ENCODE measurements at places on chromosomes 6 and 20. TPM values are rescaled to one million over a fixed set of nuclear protein-coding genes. Genes with fewer than 3 reads are reported as not detected.

DNA sequence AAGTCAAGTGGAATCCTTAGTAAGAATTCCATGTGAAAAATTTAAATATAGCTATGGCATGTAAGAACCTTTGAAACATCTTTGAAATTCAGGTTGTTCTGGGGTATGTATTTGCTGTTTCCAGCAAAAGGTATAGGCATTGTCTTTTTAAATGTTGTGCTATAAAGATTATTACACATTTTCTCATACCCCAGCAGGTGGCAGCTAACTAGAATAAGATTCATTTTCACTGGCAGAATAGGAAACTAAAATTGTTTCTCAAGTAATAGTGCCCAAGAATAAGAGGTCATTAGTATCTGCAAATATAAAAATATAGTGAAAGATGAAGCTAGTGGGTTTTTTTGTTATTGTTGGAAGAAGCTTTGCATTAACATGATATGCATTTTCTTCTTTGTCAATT, 1.8 kb downstream of the GRIK2 start:
- DNase-seq = no peak

- DNase-seq = no peak
Observed at GRCh38 chr6:140480852-140481251, 1106.4 kb upstream of the CITED2 start.

DNA sequence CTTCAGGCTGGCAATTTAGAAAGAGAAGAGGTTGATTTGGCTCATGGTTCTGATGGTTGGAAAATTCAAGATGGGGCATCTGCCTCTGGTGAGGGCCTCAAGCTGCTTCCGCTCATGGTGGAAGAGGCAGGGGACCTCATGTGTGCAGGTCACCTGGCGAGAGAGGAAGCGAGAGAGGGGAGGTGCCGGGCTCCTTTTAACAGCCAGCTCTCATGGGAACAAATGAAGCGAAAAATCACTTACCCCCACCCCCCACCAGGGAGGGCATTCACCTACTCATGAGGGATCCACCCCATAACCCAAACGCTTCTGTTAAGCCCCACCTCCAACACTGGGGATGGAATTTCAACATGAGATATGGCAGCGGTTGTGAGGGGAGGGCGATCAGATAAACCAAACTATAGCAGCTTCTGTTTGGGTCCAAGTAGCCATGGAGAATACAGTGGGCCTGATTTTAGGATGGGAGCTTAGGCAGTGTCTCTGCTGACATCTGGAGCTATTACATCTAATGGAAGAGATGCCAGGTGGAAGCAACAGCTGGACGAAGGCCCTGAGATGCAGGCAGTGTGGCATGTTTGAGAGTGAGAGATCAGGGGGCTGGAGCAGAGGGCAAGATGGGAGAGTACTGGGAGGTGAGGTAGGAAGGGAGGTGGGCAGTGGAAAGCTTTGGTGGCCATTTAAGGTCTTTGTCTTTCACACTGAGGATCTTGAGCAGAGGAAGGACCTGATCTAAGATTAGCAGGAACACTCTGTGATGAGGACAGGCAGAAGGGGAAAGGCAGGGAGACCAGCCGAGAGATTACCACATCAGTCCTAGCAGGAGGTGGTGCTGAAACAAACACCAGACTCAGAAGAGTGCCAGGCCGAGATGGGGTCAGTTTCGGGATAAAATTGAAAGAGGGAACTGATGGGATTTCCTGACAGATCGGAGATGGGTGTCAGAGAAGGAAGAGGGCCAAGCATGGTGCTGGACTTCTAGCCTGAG, 161.8 kb downstream of the NFATC2 start:
- DNase-seq = no peak

DNA sequence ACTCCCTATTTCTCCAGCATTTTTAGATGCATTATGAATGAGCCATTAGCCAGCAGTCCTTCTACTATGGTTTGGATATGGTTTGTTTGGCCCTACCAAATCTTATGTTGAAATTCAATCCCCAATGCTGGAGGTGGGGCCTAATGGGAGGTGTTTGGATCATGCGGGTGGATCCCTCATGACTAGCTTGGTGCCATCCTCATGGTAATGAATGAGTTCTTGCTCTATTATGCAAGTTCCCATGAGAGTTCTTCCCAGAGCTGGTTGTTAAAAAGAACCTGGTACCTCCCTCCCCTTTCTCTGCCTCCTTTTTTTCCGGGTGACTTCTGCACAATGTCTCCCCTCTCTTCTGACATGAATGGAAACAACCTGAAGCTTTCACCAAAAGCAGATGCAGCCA, 6.2 kb upstream of the CGA start:
- no peak for DNase-seq

GRCh38 chr6:77492530-77492929, 29.2 kb upstream of the HTR1B start:
- DNase-seq = no peak

DNA sequence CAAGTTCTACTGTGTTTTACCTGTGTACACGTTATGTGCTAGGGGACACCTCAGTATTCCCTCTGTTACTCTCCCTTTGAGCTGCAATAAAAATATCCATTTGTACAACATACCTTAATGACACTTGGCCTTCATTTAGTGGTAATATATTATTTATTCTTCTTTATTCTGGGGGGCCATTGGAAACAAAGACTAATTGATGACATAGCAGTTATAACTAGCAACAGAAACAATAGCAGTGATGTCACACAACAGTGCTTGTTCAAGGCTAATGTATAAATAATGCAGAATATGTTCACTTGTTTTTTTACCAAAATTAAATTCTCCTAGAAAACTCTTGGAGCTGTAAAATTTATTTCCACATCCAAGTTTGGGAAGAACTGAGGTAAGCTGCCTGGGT, 92.2 kb upstream of the FAM83B start:
- DNase-seq = no peak

DNA sequence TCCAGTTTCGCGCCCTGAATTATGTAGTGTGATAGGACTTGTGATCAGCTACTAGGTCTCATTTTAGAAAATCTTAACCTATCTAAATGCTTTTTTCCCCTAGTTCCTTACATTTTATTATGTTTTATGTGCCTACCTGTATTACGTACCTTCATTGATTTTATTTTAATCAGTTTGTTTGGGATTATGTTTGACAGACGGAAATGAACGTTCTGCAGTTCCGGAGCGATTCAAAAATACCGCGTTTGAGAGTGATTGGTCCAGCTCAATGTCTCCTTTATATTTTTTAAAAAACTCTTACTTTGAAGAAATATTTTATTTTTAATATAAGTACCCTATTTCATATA, 114.3 kb upstream of the BTN3A2 start:
- no peak for DNase-seq

Gene REM1
- total RNA-seq = not detected
